ENCODE measurements at places on chromosomes 4 and X.

DNA sequence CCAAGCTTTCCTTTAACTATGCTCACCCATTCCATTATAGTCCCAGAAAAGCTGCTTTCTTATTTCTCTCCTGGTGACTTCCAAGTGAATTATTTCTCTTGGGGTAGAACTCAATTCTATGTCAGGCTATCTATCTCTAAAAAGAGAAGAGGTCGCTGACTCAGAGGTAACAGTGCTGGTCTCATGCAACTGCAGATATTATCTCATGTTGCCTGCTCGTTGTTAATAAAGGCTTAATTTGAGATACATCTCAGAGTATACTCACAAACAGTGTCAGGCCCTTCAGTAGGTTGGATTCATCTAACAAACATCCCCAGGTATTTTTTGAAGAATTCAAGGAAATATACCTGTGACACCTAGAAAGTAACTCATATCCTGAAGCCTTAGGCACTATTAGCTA lies 2.7 kb downstream of the TMEM154 start:
- no peak for DNase-seq

DNA sequence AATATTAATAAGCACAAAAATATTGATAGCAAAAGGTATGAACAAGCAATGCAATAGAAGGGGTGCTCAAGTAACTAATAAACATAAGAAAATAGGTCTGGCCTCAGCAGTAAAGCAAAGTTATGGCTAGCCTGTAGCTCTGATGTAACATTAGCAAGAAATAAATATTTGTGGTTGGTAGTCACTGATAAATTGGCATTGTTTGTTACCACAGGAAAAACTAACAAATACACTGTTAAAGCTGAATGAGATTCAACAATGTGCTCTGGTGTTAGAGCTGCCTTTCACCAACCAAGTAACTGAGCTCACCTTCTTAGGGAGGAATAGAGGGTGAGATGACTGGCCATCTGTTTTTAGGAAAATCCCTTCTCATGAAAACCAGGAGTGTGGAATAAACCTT lies 71.4 kb downstream of the AREG start:
- no peak for DNase-seq

GRCh38 chr4:132759199-132759780 lies 389.8 kb upstream of the PCDH10 start:
- no peak for DNase-seq

- DNase-seq = no peak
Measured at GRCh38 chr4:141347684-141348083, 127.0 kb downstream of the ZNF330 start.

- no peak for DNase-seq
Measured at GRCh38 chr4:8582016-8582415, 1.8 kb downstream of the GPR78 start.

DNA sequence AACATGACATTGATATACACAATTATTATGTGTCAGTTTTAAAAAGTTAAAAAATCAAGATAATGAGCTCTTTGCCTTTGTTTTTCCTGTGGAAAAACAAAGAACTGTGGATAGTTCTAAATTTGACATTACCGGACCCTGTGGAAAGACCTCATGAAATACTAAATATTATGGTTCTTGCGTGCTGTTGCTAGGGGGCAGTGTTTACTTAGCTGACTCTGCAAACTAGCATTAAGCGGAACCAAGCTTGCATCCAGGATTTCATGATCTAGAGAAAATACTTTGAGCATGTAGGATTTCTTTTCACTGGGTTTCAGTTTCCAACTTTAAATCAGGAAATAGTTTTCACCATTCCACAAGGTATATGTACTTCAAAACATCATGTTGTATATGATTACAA lies 33.6 kb downstream of the CLCN4 start:
- DNase-seq = no peak

- DNase-seq = no peak
Measured at GRCh38 chr4:123939621-123940020, 543.0 kb downstream of the SPRY1 start.

DNA sequence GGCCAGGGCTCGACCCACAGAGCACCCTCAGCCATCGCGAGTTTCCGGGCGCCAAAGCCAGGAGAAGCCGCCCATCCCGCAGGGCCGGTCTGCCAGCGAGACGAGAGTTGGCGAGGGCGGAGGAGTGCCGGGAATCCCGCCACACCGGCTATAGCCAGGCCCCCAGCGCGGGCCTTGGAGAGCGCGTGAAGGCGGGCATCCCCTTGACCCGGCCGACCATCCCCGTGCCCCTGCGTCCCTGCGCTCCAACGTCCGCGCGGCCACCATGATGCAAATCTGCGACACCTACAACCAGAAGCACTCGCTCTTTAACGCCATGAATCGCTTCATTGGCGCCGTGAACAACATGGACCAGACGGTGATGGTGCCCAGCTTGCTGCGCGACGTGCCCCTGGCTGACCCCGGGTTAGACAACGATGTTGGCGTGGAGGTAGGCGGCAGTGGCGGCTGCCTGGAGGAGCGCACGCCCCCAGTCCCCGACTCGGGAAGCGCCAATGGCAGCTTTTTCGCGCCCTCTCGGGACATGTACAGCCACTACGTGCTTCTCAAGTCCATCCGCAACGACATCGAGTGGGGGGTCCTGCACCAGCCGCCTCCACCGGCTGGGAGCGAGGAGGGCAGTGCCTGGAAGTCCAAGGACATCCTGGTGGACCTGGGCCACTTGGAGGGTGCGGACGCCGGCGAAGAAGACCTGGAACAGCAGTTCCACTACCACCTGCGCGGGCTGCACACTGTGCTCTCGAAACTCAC lies 3.6 kb downstream of the MID1IP1 start:
- DNase-seq = no peak

DNA sequence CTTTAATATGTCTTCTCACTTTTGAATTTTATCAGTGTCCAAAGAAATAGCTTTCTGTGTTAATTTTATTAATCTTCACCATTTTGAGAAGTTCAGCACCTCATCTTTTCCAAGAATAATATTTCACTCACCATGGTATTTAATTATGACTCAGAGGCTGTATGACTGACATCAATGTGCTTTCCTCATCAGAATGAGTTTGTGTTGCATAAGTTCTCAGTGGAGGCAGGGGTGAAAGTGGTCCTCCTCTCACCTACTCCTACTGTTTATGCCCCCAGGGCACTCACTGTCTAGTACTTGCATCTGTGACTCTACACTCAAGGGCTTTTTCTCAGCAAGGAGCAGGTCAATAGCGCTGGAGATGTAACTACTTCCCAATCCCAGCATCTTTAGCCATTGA lies 905.3 kb upstream of the INTU start:
- no peak for DNase-seq

All from CD4-positive, alpha-beta T cell treated with Interleukin-21 for 1 hour (primary cell).